Fibroblast of skin of left biceps (primary cell): ENCODE measurements at places on chromosomes 4 and X.

DNA sequence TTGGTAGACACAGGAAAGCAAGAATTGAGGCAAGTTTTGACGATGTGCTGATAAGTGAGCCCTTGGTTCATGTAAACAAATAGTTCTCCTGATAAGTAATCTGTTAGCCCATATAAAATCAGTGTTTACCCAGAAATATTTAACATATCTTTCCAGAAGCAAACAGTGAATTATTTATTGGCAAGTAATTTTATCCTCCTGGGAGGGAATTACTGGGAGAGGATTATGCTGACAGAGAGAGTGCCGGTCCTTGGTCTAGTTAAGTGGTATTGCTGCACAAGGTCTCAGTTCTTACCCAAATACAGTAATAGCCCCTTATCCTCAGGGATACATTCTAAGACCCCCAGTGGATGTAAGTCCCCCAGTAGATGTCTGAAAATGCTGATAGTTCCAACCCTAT, 315.4 kb downstream of the CCSER1 start:
- no peak for DNase-seq

- no peak for DNase-seq
Observed at GRCh38 chr4:125666635-125667034, 351.9 kb downstream of the FAT4 start.

DNA sequence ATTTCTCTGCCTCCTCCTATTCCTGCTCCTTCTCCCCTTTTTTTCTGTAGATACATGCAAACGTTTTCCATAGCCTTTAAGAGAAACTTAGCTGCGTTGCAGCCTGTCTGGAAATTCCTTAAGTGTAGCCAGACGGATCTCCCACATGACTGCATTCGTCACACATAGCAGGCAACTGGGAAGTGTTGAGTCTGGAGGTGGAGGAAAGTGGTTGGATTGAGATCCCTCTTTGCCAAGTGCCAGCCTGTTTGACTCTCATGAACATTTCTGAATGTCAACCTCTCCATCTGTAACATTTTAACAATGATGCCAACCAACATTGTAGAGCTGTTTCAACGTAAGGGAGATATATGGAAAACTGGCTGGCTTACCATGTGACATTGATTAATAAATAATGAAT, 45.1 kb upstream of the FAM9A start:
- DNase-seq: no peak

GRCh38 chrX:73851014-73852009, 288.3 kb downstream of the CHIC1 start:
- no peak for DNase-seq

DNA sequence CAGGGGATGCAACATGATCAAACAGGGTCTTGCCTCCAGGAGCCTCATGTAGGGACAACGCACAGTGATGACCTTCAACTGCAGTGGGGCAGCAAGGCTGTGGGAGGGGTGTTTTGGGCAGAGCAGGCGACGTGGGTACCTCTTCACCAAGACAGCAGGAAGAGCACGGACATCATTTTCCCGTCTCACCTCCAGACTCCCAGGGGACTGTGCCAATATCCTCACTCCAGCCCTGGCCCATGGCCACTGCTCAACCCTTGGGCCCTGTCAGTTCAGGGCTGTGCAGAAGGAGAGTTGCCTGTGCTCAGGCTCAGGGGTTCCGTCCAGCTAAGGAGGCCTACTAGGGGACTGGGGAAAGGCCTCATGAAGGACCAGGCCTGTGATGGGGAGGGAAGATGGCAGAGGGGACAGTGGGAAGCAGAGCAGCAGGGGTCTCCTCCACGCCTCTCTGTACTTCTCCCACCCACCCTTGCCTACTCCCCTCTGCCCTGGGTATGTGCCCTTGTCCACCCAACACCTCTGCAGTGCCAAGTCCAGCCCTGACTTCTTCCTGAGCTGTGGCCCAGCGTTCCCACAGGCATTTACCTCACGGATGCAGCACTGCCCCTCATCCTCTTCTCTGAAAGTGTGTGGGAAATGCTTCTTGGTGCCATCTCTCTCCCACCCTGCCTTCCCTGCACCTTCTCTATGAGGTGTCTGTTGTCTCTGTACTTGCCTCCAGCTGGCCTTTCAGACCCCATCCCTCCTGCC, 1.4 kb downstream of the IL9R start:
- DNase-seq: no peak

- no peak for DNase-seq
Observed at GRCh38 chrX:119677654-119677981, 15.3 kb downstream of the SEPTIN6 start.

GRCh38 chr4:128322986-128323385, 35.4 kb upstream of the PGRMC2 start:
- no peak for DNase-seq

DNA sequence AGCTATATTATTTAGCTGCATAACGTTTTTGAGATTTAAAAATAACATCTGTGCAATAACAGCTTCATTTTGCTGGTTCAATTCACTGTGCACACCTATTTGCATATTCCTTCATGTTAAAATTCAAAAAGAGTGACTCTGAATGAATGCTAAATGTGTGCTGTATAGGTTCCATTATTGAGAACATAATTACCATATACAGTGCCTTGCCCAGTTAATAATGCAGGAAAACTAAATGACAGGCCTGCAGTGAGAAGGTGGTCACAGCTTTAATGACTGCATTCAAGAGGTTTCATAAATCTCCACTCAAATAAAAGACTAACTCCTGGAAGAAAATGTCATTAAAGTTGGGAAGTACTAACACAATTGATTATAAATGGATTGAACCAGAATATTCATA, 1183.2 kb upstream of the ADGRL3 start:
- no peak for DNase-seq

DNA sequence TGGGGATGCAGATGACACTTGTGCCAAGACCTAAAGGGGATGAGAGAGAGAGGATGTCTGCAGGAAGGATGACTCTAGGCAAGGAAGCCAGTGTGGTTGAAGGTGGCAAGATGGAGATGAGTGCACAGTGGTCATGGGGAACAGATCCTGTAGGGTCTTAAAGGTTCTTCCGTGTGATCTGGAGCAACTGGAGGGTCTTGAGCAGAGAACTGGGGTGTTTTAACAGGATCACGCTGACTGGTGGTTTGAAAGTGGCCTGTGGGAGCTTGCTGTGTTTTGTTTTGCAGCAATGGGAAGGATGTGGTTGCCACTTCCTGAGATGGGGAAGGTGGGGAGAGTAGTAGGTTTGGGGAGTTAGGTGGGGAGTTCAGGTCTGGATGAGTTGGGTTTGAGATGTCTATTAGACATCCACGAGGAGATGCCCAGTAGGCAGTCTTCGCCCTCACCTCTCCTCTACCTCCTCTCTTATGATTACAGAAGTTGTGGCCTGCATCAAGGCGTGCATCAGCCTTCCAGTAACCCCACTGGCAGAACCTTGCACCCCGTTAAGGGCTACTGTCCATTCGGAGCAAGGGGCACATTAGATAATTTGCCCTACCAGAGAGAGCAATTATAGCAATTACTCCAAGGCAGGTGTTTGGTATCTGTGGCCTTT, 1.4 kb upstream of the STBD1 start:
- no peak for DNase-seq

DNA sequence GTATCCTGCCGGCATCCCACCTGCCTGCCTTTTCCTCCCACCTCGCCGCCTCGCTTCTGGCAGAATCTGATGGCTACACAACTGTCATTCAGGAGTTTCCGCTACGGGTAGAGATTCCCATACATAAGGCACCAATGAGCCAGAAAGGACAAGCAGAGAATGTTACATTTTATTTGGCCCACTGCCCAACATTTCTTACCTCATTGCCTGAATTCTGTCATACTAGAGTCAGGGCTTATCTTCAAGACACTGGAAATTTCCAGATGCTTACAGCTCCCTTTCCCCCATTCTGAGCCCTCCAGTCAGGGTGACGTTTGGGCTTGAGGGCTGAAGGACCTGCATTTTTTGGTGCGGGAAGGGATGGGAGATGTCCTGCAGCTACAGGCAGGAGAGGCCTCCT, 113.0 kb downstream of the NHS start:
- DNase-seq: no peak

- DNase-seq: no peak
Observed at GRCh38 chrX:103613362-103613890, 5.7 kb downstream of the TCEAL3 start.

DNA sequence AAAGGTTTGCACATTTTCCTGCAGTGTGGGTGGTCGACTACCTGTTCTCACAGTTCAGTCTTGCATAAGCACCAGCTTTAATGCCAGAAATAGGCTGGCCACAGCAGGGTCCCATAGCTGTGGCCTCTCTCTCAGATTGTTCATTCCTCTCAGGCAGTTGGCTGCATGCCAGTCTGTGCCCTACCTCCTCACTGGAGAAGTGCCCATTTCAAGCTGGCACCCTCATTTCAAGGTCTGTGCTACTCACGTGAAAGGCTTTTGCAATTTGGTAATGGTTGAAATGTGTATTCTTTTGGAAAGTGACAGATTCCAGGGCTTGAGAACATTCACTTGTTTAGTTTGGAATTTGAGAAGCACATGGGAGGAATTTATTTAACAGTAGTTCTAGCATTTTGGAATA, 28.9 kb upstream of the MTMR1 start:
- no peak for DNase-seq

DNA sequence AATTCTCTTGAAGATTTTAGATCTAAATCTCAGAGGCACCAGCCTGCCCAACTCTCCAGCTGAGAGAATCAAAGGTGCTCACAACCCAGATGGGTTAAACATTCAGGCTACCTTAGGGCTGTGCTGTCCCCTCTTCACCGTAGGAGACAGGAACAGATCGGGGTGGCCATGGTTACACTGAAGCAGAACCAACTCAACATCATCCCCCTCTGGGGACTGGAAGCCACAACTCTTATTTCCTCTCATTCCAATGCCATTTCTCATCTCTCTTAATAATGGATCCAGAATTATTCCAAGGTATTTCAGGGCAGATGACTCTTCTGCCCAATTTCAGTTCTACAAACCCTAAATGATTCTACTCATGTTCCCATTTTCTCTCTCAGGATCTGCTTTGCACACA, 109.7 kb downstream of the NKX6-1 start:
- DNase-seq: no peak

DNA sequence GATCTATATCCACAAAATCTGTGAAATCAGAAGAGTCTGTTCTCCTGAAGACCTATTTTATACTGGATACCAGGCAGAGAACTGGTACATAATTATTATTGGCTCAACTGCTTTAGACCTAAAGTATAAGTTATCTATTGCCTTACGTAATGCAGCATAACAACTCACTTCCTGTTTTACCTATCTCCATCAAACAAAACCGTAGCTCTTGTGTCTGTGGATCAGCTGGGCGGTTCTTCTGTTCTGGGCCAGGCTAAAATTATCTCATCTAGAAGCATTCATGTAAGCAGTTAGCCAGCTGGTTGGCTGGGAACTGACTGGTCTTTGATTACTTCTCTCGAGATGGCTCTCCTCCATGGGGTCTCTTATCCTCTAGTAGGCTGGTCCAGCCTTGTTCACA, 57.8 kb downstream of the PPP1R2C start:
- DNase-seq: no peak

DNA sequence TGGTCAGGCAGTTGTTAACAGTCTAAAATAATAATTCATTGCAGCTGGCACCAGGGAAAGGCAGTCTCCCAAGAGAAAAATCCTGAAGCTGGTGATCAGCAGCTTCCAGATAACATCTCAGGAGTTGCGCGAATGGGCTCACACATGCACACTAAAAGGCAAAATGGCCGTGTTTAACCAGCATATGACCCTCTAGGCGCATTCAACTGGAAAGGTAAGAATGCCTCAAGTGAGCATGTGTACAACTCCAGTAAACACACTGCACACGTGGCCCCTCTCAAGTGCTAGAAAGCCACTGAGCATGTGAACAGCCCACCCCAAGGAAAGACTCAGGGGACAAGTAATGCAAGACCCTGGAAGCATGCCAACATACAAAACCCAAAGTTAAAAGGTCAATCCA, 33.1 kb downstream of the STPG2 start:
- DNase-seq: no peak

DNA sequence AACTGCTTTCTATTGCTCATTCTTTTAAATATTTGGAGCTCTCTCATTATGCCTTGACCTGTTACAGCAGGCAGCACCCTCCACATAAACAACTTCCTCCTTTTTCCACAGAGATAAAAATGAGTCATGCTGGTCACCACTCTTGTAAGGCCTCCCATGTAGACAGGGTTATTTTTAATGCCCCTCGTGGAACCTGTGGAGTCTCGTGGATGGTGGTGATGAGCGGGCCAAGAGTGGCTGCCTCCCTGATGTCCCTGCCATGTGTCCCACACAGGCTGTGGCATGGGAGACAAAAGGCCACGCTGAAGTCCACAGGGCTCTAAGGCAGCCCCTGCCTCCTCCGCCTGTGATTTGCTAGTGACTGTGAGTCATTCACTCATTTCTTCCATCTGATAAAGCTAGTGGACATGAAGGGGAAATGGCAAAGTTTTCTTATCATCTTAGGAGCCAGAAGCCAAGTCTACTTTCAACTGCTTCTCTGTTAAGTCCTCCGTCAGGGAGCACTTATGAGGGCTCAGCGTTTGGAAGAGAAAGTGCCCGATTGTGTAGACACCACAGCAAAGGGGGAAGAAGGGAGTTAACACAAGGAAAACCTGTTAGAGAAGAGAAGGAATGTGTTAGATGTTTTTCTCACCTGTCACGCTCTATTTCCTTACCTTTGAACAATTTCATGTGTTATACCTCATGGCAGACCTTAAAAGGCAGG, 121.6 kb upstream of the FAT1 start:
- no peak for DNase-seq

DNA sequence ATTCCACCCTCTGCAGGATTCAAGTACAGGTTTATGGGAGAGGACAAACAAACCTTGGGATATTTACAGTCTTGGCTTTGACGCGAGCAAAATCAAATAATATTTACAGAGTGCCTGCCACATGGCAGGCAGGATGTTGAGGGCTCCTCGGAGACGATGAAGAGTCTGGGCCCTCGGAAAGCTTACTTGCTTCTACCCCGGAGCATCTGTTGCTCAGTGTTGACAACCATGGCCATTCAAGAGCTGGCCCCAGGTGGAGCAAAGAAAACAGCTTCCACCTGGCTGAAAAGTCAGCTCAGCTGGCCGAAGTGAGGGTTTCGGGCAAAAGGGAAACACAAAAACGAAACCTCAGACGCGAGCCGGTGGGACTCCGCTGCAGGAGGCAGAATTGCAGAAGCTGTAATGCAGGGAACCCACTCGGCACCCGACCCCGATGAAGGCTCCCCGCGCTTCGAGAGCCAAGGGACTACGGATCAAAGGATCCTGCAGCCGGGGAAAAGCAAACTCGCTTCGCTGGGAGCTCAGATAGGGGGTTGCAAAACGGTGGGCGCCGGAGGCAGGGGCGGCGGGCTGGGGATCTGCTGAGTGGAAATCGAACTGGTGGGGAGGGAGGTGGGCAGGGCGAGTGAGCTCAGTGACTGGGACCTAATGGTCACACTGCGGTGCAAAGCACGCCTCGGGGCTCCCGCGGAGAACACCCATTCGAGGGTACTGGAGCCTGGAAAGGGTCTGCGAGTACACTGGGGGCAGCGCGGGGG, 805 bp downstream of the ATP8A1 start:
- DNase-seq: no peak

DNA sequence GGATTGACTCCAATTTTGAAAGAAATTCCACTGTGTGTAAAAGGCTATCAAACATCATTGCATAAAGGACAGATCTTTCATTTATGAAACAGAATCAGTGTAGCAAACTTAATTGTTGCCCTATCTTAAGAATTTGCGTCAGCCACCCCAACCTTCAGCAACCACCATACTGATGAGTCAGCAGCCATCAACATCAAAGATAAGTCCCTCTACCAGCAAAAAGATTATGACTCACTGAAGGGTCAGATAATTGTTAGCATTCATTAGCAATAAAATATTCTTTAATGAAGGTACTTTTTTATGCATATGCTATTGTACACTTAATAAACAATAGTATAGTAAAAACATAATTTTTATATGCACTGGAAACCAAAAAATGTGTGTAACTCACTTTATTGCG, 15.8 kb upstream of the GRSF1 start:
- no peak for DNase-seq
